ENCODE measurements at places on chromosomes 12 and 14.

DNA sequence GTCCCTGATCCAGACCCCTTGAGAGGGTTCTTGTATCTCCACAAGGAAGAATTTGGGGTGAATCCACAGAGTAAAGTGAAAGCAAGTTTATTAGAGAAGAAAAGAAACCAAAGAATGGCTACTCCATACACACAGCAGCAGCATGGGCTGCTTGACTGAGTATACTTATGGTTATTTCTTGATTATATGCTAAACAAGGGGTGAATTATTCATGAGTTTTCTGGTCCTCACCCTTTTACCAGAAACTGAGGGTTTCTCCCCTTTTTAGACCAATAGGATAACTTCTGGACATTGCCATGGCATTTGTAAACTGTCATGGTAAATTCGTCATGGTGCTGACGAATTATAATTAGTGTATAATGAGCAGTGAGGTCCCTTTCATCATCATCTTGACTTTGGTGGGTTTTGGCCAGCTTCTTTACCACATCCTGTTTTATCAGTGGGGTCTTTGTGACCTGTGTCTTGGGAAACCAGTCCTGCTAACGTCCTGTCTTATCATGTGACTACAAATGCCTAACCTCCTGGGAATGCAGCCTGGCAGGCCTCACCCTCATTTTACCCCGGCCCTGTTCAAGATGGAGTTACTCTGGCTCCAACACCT, 121.9 kb downstream of the SPTSSA start:
- H3K4me1 ChIP-seq, result peaks cover 1% of the 10 kb centered on the region
- H3K4me3 ChIP-seq, result no peak overlapping the region
- H3K27me3 ChIP-seq, result no peaks in the 10 kb centered on the region
- H3K27ac ChIP-seq, result no peak overlapping the region

DNA sequence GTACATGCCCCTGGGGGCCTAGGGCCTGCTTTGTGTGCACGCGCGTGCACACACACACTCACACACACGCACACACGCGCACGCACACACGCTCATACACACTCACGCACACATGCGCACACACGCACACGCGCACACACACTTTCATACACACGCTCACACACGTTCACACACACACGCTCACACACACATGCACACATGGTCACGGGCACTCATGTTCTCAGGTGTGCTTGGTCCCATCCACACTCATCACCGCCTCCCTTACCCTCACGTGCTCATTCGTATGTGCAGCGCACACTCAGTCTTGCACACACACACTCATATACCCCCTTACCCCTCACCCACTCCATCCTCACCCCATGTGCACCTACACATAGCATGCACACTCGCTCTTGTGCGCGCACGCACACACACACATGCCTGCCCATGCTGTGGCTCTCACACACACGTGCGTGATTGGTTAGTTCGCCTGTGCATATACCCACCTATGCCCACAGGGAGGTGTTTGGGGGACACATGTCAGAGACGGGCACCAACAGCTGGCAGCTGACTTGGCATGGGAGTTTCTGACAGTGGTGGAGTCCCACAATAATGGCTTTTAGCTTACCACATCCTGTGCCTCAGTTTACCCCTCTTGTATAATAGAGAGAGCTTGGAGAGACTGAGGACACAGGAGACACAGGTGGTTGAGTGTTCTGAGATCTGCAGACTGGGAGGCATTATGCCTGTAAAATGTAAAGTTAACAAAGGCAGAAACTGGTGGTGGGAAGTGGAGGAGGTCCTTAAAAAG, 28.7 kb downstream of the TSPAN9 start:
- H3K4me3 ChIP-seq, result no peak overlapping the region
- peaks cover 5% of the 10 kb centered on the region for H3K27me3 ChIP-seq
- no peak overlapping the region for H3K27ac ChIP-seq
- H3K36me3 ChIP-seq, result no peaks in the 10 kb centered on the region
- H3K4me1 ChIP-seq, result no peaks in the 10 kb centered on the region

DNA sequence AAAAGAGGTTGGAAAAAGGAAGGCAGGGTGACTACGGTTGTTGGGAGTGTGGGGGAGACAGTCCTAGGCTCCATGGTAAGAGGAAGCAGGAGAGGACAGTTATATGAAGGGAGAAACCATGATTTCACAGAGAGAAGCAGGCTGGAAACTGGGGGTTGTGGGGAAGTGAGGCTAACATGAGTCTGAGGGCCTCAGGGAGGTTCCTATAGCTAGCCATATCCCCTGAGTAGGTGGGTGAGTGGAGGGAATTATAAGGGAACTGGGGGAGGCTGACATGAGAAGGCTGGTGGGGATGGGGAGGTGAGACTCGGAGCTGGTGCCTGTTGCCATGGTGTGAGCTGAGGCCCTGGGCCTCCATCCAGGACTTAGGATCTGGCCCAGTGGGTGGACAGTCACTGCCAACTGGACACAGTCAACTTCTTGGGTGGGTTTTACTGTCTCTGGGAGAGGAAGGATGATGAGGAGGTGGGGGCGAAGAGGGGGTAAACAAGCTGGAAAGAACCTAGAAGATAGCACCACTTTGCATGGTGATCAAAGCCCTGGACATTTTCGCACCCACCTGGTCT, 1.4 kb downstream of the RNASE13 start:
- no peak for DNase-seq
- H3K4me3 ChIP-seq, result no peak overlapping the region
- H3K36me3 ChIP-seq, result no peaks in the 10 kb centered on the region
- H3K27me3 ChIP-seq, result peaks cover 7% of the 10 kb centered on the region
- no peak overlapping the region for H3K27ac ChIP-seq
- H3K4me1 ChIP-seq, result no peaks in the 10 kb centered on the region

DNA sequence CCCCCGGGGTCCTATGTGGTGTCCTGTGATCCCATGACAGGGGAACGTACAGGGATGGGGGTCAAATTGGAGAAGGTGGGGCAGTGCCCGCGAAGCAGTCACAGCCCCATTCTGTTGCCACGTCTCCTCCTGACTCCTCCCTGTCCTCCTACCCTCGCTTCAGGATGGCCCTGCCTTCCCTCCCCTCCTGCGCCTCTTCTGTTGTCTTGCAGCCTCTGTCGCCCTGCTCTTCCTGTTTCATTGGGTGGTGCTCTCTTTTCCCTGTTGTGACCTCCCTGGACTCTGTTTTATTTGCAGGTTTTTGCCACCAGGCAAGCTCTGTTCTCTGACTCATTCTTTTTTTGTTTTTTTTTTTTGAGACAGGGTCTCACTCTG, 18.7 kb downstream of the CABP1 start:
- no peak for DNase-seq
- no peak overlapping the region for H3K27ac ChIP-seq
- H3K27me3 ChIP-seq, result no peaks in the 10 kb centered on the region
- H3K36me3 ChIP-seq, result no peaks in the 10 kb centered on the region
- H3K4me3 ChIP-seq, result no peak overlapping the region
- no peaks in the 10 kb centered on the region for H3K4me1 ChIP-seq

DNA sequence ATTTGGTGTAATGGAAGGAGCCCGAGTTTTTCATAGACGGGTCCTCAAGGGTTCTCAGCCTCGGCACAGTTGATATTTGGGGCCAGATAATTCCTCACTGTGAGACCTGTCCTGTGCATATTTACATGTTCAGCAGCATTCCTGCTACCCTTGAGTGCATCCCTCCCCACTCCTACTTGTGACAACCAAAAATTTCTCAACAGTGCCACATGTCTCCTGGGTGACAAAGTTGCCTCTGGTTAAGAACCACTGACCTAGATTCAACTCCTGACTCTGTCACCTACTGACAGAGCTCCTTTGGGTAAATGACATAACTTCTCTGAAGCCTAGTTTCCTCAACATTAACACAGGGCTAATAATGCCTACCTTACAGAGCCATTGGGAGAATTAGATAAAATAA, 60.4 kb downstream of the TTC9 start:
- no peak overlapping the region for H3K4me3 ChIP-seq
- H3K36me3 ChIP-seq, result no peaks in the 10 kb centered on the region
- no peak for DNase-seq
- H3K27ac ChIP-seq, result no peak overlapping the region

- H3K27ac ChIP-seq, result no peak overlapping the region
- H3K4me3 ChIP-seq, result no peak overlapping the region
- H3K4me1 ChIP-seq, result peaks cover 39% of the 10 kb centered on the region
- peaks cover 1% of the 10 kb centered on the region for H3K36me3 ChIP-seq
Observed at GRCh38 chr12:9960590-9960989, 10.6 kb upstream of the CLEC12A start.

Measured in activated CD8-positive, alpha-beta memory T cell treated with anti-CD3 and anti-CD28 coated beads, Interleukin-2, amount 10 ng/mL, durations not matched to agents 7 days and 5 days (primary cell).